Activated CD8-positive, alpha-beta memory T cell treated with anti-CD3 and anti-CD28 coated beads for 1 hour (primary cell): ENCODE measurements at places on chromosomes 2 and 18.

DNA sequence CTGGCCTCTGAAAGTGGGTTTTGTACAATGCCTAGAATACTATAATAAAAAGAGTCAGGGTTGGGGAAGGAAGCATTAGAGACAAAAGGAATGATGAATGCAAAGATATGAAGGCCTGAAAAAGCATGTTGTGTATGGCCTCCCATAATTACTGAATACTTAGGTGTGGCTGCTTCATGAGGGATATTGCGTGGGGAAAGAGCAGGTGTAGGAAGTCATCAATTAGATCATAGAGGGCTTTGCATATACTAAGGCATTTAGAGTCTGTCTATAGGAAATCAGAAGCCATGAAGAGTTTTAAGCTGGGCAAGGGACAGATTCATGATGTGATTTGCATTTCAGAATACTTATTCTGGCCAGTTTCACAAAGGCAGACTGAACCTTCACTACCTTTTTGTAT lies 48.2 kb downstream of the NCOA1 start:
- no peak for DNase-seq

GRCh38 chr2:96792772-96793749 lies 23.0 kb upstream of the CNNM3 start:
- no peak for DNase-seq

GRCh38 chr2:190158798-190159434 lies 96.4 kb upstream of the MSTN start:
- no peak for DNase-seq

GRCh38 chr18:69455125-69455524 lies 54.4 kb downstream of the DOK6 start:
- DNase-seq = no peak

- no peak for DNase-seq
These were observed 150.1 kb downstream of the ANTXR1 start for GRCh38 chr2:69163109-69163508.

DNA sequence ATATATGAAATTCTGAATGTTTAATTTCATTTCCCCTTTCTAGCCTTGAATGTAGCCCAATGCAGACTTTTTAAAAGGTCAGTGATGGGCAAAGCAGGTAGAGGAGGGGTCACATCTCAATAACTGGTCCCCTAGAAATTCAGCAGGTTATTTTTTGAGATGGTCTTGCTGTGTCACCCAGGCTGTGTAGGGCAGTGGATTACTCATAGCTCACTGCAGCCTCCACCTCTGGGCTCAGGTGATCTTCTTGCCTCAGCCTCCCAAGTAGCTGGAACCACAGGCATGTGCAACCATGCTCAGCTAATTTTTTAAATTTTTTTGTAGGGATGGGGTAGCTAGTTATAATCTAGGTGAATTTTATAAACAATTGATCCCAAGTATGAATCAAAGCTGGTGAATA lies 8.8 kb downstream of the IAH1 start:
- DNase-seq = no peak

DNA sequence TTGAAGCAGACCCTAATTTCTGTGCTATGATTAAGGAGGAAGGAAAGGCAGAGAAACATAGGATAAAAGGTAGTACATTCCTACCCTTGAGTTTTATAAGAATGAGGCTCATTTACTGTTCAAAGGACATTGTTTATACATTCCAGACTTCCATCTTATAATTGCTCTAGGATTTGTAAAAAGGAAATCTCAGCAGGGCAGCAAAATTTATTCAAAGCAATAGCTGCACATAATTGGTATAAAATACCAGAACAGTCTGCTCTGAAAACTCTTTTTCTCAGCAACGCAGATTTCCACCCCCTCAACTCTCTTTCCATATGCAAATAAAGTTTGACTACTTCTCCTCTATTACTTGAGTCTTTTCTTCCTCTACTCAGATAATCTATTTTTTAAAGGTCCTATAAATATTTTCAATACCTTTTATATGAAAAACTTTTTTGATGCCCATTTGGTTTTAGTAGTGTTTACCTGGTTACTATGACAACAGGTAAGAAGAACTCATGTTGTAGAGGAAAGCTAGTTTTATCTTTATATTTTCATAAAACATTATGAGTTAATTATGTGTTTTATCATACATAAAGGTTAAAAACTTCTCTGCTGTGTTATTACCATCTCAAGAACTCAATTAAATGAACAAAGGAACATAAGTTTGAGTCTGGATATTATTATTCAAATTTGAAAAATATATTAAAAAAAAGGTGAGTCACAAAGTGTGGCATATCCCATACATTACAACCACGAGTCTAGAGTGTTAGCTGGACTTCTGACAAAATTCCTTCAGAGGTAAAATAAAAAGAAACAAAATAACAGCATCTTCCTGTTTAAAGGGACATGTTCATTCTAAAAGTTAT lies 19.9 kb downstream of the RBMS1 start:
- DNase-seq = no peak

DNA sequence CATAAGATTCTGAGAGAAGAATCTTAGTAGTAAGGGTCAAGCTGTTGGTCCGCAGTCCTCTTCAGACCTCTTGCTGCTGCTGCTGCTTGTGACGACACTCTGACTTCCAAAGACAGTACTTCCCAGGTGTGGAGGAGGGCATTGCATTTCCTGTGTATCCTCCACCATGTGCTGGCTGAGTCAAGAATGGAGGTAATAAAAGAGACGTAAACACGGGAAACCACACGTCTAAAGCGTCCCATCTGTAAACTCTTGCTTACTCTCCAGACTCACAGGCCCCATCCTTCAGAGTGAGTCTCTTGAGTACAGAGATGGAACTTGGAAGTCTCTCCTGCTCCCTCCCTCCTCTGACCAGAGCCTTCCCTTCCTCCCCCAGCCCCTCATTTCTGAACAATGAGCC lies 25.6 kb downstream of the KLHL29 start:
- no peak for DNase-seq

- no peak for DNase-seq
These were observed 90.1 kb downstream of the SPIRE1 start for GRCh38 chr18:12567849-12568248.

DNA sequence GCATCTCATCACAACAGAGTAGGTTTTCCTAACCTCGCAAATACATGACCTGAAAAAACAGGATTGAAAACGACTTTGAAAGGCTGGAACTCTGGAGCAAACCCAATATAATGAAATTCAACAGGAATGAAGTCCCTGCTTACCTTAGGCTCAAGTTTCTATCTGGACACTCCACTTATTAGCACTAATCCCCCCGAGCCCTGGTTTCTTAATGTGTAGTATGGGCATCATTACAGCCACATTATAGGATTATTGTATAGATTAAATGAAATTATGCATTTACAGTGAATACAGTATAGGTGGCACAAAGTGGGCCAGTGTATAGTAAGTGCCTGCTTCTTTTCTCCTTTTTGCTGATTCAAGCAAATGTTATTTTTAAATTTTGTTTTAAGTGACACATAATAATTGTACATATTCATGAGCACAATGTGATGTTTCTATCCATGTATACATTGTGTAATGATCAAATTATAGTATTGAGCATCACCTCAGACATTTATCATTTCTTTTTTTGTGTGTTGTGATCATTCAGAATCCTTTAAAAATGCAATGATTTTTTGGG lies 114.7 kb upstream of the THOC1 start:
- DNase-seq = no peak

DNA sequence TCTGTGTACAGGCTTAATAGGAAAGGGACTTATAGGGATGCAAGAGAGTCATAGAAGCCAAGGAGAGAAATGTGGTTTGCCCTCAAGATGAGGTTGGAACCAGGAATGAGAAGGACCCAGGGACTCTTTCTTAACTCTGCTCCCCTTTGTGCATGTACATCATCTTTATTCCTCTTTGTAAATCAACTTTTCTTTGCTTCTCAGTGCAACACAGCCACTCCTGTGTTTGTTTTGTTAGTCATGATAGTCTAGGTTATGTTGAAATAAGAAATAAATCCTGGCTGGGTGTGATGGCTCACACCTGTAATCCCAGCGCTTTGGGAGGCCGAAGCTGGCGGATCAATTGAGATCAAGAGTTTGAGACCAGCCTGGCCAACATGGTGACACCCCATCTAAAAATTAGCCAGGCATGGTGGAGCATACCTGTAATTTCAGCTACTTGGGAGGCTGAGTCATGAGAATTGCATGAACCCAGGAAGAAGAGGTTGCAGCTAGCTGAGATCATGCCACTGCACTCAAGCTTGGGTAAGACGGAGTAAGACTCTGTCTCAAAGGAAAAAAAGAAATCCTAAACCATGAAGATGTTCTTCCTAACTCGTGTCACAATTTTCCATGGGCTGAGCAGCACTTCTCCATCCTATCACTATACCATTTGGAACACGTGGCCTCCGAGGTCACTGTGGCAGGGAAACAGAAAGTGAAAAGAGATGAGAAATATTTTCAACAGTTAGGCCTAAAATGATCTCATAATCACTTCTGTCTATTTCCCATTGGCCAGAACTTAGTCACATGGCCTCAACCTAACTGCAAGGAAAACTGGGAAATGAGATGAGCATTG lies 73.0 kb upstream of the TMEM17 start:
- DNase-seq = no peak

DNA sequence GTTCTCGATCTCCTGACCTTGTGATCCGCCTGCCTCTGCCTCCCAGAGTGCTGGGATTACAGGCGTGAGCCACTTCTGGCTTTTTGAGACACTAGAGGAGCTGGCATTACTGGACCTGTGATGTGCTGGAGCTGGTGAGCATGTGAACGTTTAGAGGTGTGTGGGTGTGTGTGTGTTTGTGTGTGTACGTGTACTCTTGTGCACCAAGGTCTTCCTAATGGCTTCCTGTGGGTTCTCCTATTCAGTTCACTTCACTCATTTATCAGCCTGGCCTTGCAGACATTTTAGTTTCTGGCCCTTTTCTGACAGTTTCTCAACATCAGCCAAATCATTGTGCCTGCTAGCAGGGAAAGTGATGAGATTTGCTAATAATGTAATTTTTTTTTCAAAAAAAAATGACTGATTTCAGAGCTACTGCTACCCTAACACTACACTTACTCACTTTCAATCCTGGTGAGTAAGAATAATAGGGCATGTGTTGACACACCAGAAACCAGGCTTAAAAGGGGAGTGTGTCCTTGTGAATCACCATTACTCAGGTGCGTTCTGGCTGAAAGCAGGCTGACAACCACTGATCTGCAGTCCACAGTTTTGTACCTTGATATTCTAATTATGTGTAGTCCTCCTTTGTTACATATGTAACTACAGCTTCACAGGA lies 41.0 kb upstream of the ACTR3 start:
- DNase-seq = no peak

GRCh38 chr2:144477957-144478311 lies 42.0 kb downstream of the ZEB2 start:
- no peak for DNase-seq

DNA sequence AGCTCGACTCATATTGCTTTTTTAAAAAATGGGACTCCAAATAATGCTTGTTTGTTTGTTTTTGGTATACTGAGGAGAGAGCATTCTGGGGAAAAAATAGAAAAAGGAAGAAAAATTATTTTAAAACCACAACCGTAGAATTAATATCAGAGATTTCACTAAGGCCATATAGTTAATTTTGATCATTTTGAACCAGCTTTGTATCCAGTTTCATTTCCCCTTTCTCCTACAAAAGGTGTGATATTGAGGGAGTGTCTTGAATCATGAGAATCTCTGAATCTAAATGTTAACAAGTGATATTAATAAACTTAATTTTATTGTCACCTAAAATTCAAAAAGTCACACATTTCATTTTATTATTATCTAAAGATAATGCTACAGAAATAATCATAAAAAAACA lies 198.5 kb upstream of the GALNT5 start:
- DNase-seq = no peak

GRCh38 chr2:102065675-102066252 lies 74.0 kb downstream of the IL1R2 start:
- no peak for DNase-seq

DNA sequence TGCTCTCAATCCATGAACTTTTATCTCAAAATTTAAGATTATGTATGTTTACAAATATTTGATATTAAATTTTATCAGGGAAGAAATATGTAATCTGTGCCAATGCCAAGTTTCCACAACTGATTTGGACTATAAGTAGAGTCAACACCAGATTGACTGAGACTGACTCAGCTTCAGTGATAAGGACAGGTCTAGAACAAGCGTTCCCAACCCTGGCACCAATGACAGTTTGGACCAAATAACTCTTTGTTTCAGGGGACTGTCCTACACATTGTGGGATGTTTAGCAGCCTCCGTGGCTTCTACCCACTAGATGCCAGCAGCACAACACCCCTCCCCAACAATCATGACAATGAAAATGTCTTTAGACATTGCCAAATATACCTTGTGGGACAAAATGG lies 165.3 kb downstream of the THADA start:
- no peak for DNase-seq

- DNase-seq = peak; percentile 56
These were observed 507 bp downstream of the CNNM4 start for GRCh38 chr2:96760986-96761832.

DNA sequence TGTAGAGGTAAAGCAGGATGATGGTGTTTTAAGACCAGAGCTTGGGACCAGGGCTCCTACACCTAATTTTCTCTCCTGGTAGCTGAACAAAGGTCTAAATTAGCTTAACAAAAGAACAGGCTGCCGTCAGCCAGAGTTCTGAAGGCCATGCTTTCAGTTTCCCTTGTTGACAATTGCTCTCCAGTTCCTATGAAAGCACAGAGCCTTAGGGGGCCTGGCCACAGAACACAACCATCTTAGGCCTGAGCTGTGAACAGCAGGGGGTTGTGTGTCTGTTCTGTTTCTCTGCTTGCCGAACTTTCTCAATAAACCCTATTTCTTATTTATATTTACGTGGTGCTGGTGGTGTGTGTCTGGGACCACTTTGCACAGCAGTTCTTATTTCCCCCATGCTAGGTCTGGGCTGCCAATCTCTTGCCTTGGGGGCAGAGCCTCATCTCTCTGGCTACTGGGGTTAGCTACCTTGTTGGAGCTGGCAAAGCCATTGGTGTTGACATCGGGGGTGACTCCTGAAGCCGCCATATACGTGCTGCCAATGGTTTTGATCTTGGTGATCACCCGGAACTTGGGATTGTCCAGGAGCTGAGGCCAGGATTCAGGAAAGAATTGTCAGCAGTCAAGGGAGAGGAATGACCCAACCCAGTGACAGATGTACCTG lies 29.0 kb downstream of the CENPO start:
- no peak for DNase-seq

DNA sequence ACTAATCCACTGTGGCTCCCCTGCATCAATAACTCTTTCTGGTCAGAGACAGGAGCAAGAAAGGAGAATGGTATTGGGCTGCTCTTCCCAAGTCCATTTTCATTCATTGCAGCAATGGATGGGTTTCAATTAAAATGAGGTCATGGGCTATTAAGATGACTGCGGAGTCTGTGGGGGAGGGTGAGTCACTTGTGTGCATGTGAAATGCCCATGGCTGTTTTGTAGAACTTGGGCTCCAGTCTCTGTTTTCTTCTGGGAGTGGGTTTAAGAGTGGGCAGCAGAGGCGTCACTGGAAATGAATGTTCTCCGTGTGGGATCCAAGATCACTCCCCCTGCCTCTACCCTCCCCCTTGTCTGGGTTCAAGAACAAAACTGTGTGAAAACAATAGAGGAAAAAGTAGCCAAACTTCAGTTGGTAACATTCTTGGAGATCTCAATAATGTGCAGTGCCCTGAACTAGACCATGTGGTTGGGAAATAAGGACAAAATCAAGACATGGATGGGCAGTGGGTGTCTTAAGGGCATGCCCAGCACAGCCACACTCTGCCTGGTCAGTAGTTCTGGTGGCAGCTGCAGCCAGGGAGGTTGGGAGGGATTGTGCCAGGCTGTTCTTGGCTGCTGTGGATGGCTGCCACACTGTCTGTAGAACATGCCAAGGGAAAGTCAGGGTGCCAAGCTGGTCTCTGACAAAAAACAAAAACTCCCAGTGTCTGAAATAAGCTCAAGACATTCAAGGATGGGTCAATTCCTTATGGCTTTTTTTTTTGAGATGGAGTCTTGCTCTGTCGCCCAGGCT lies 68.2 kb upstream of the CXCR4 start:
- no peak for DNase-seq
